ENCODE measurements at places on chromosomes 2 and 18. TPM values are rescaled to one million over a fixed set of nuclear protein-coding genes. Genes with fewer than 3 reads are reported as not detected.
A peak's percentile ranks its signal among the peaks of the same experiment; 100 is the strongest.

GRCh38 chr2:127588241-127588640, 52.8 kb downstream of the MYO7B start:
- no peak overlapping the region for H3K4me3 ChIP-seq
- no peaks in the 10 kb centered on the region for H3K36me3 ChIP-seq
- H3K27ac ChIP-seq: no peak overlapping the region
- DNase-seq: no peak
- H3K4me1 ChIP-seq: no peaks in the 10 kb centered on the region

DNA sequence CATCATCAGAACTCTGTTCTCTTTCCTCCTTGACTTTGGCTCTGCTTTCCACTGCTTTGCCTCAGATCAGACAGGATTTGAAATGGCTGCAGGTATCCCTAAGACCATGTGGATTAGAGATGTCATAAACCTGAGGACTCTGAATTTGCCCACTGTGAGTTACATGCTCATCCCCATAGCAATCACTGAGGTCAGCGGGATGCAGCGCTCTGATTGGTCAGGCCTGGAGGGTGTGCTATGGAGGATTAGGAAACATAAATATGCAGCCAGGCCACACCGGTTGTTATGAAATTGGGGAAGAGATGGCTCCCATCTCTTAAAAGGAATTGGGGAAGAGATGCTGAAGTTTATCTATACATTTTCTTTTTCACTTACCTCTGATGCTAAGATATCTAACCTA, 73.7 kb upstream of the DNAJC10 start:
- H3K27me3 ChIP-seq: no peaks in the 10 kb centered on the region
- H3K27ac ChIP-seq: no peak overlapping the region
- no peaks in the 10 kb centered on the region for H3K4me1 ChIP-seq
- H3K36me3 ChIP-seq: no peaks in the 10 kb centered on the region
- H3K4me3 ChIP-seq: no peak overlapping the region
- no peak for DNase-seq

DNA sequence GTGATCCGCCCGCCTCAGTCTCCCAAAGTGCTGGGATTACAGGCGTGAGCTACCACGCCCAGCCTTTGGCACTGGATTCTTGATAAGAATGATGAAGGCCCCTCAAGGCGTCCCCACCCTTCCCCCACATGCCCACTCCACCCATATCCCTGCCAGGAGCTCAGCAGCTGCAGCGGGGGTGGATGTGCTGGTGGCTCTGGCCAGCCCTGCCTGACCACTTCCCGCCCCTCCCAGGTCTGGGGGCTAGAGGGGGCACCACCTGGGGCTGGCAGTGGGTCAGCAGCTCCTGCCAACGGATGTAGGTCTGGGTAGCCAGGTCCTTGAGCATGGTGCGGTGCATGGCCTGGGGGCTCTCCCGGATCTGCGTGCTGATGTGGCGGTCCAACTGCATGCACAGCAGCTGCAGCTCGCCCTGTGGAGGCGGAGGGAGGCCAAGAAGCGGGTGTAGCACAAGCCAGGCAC, 7.8 kb upstream of the SEMA4C start:
- no peak overlapping the region for H3K4me3 ChIP-seq
- H3K27me3 ChIP-seq: no peaks in the 10 kb centered on the region
- no peak overlapping the region for H3K27ac ChIP-seq
- no peak for DNase-seq

DNA sequence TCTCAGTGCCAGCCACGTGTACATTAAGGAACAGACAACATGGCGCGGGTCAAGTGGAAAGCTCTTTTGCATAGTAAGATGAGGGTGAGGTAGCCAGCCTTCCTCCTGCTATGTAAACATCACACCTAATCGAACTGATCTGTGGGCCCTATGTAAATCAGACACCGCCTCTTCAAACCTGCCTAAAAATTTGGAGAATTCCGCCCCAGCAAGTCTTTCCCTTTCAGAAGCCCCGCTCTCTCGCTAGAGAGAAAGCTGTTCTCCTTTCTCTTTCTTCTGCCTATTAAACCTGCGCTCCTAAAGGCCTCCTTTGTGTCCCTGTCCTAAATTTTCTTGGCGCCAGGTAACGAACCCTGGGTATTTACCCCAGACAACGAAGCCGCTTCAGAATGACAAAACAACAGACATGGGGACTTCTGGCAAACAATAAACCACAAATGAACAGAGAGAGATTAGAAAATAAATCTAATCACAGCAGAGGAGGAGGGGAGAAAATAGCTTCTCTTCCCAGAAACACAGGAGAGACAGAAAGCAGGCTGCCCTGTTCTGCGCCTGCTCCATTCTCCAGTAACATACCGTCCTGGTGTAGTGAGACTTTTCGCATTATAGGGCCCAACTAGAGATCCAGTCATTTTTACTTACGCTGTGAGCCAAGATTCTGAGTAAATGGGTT, 31.9 kb upstream of the CYP1B1 start:
- H3K36me3 ChIP-seq: no peaks in the 10 kb centered on the region
- H3K27me3 ChIP-seq: peaks cover 2% of the 10 kb centered on the region
- DNase-seq: no peak
- no peaks in the 10 kb centered on the region for H3K4me1 ChIP-seq
- no peak overlapping the region for H3K27ac ChIP-seq

- peaks cover 5% of the 10 kb centered on the region for H3K4me1 ChIP-seq
- no peaks in the 10 kb centered on the region for H3K27me3 ChIP-seq
- no peak overlapping the region for H3K27ac ChIP-seq
- no peak for DNase-seq
- H3K36me3 ChIP-seq: peaks cover 73% of the 10 kb centered on the region
- no peak overlapping the region for H3K4me3 ChIP-seq
These were observed 36.2 kb downstream of the GLS start for GRCh38 chr2:190916829-190917228.

DNA sequence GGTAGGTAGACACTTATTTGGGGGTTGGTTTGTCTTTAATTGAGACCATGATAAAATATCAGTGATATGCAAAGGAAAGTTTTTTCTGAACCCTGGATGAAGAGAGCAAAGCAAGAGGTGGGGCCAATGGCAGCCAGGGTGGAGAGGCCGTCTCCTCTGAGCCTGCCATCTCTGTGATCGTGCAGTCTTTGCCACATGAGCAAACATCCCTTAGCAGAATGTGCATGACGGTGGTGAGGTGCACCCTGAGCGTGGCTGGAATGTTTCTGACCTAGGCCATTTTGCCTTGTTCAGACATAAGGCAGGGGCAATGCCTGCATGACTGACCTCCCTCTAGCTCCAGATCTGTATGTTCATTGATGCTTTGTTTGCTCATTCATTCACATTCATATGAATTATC, 6.0 kb downstream of the NCK2 start:
- no peaks in the 10 kb centered on the region for H3K27me3 ChIP-seq
- H3K36me3 ChIP-seq: peaks cover 20% of the 10 kb centered on the region
- H3K4me1 ChIP-seq: peaks cover 94% of the 10 kb centered on the region
- no peak for DNase-seq
- peak overlapping the region; percentile 96 for H3K4me3 ChIP-seq

GRCh38 chr2:61158356-61158955, 3.5 kb upstream of the C2orf74 start:
- no peak overlapping the region for H3K27ac ChIP-seq
- peaks cover 23% of the 10 kb centered on the region for H3K36me3 ChIP-seq
- no peak overlapping the region for H3K4me3 ChIP-seq
- H3K4me1 ChIP-seq: no peaks in the 10 kb centered on the region
- H3K27me3 ChIP-seq: no peaks in the 10 kb centered on the region

TCF7L1 gene
- total RNA-seq: not detected

LAMA3 gene
- not detected for total RNA-seq

PLGLB1 gene
- 8.2 TPM for total RNA-seq

SKOR2 gene
- total RNA-seq: not detected

RANBP2 gene
- total RNA-seq: 155 TPM

Measured in CD4-positive, CD25-positive, alpha-beta regulatory T cell (primary cell).